ENCODE measurements at places on chromosomes 1 and 21.
A peak's percentile ranks its signal among the peaks of the same experiment; 100 is the strongest.

GRCh38 chr1:65232461-65232990, 76.8 kb upstream of the DNAJC6 start:
- H3K4me3 ChIP-seq = no peak overlapping the region
- H3K27me3 ChIP-seq = peaks cover 34% of the 10 kb centered on the region
- no peak for DNase-seq
- H3K27ac ChIP-seq = no peak overlapping the region
- no peaks in the 10 kb centered on the region for H3K4me1 ChIP-seq

DNA sequence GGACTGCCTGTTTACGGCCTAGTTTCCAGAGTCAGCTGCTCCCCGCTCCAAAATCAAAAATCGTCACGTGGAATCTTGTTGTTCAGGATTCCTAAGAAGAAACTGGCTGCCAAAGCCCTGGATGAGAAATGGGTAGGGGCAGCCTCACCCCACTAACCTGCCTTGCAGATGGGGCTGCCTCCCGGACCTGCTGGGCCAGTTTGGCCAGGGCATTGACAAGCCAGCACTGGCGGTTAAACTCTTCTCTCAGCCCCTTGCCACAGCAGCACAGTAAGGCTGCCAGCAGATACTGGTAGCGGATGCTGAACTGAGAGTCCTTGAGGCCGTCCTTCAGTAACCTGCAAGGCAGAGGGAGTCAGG, 31.6 kb upstream of the PPP1R15B start:
- H3K4me3 ChIP-seq = no peak overlapping the region
- no peaks in the 10 kb centered on the region for H3K27me3 ChIP-seq
- peaks cover 45% of the 10 kb centered on the region for H3K36me3 ChIP-seq
- no peak overlapping the region for H3K27ac ChIP-seq
- no peak for DNase-seq
- H3K4me1 ChIP-seq = peaks cover 7% of the 10 kb centered on the region

- H3K36me3 ChIP-seq = no peaks in the 10 kb centered on the region
- no peak overlapping the region for H3K27ac ChIP-seq
- no peak for DNase-seq
- H3K27me3 ChIP-seq = peaks cover 7% of the 10 kb centered on the region
- no peak overlapping the region for H3K4me3 ChIP-seq
- no peaks in the 10 kb centered on the region for H3K4me1 ChIP-seq
Measured at GRCh38 chr1:234853906-234854644, 244.1 kb upstream of the IRF2BP2 start.

GRCh38 chr1:3668585-3669300, 16.4 kb downstream of the TP73 start:
- H3K36me3 ChIP-seq = no peaks in the 10 kb centered on the region
- no peak overlapping the region for H3K27ac ChIP-seq
- no peak overlapping the region for H3K4me3 ChIP-seq
- peaks cover 19% of the 10 kb centered on the region for H3K27me3 ChIP-seq
- no peak for DNase-seq

DNA sequence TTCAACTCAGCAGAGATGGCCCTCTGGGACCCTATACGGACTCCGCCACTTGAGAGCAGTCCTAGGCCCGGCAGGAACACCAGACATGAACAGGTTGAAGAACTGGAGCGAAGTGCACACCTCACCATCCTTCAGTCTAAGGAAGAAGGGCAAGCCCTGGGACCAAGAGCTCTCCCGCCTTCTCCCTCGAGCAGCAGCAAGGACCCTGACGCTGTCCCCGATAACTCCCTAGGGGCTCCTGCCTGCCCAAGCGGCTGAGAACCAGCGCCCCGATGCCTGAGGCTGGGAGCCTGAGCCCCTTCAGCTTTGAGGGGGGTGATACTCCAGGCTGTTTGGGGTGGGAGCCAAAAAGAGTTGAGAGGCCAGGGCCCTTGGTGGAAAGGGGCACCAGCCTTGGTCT, 10.2 kb downstream of the TMEM81 start:
- no peak overlapping the region for H3K4me3 ChIP-seq
- H3K27ac ChIP-seq = no peak overlapping the region
- H3K27me3 ChIP-seq = no peaks in the 10 kb centered on the region
- H3K4me1 ChIP-seq = no peaks in the 10 kb centered on the region

- no peak overlapping the region for H3K4me3 ChIP-seq
- H3K27ac ChIP-seq = no peak overlapping the region
- no peaks in the 10 kb centered on the region for H3K36me3 ChIP-seq
- no peaks in the 10 kb centered on the region for H3K4me1 ChIP-seq
- DNase-seq = no peak
- H3K27me3 ChIP-seq = no peaks in the 10 kb centered on the region
Measured at GRCh38 chr1:106278716-106279115, 777.8 kb upstream of the PRMT6 start.

DNA sequence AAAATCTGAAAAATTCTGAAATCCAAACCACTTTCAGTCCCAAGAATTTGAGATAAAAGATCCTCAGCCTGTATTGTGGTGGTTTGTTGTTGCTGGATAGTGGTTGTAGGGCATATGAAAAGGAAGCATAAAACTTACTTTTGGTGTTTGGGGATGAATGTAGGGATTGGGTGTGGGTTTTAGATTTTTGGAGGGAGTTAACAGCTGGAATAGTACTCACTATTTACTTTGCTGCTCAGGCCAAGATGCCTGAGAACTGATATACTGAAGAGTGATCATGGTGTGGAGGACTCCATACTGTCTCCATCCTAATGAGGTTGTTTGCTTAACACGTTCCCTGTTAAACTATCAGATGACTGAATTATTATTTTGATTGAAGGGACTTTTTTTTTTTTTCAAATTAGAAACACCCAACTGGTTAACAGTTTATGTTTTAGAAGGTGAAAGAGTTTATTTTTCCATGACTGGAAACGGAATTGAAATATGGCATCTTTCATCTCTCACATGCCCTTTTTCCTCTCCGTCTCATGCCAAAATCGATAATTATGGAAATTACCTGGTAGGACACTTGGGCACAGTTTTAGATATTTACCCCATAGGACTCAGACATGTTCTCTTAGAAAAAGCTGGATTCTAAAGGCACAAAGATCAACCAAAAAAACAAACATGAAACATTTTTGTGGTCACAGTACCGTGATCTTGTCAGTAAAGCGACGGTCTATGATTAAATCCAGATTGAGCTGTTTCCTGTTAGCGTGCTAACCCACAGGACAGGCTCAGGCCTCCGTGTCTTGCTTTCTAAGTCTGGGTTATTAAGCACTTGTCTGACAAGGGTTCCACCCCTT, 37.3 kb downstream of the RGL1 start:
- H3K27ac ChIP-seq = peak overlapping the region; percentile 72
- H3K36me3 ChIP-seq = no peaks in the 10 kb centered on the region
- H3K27me3 ChIP-seq = no peaks in the 10 kb centered on the region

DNA sequence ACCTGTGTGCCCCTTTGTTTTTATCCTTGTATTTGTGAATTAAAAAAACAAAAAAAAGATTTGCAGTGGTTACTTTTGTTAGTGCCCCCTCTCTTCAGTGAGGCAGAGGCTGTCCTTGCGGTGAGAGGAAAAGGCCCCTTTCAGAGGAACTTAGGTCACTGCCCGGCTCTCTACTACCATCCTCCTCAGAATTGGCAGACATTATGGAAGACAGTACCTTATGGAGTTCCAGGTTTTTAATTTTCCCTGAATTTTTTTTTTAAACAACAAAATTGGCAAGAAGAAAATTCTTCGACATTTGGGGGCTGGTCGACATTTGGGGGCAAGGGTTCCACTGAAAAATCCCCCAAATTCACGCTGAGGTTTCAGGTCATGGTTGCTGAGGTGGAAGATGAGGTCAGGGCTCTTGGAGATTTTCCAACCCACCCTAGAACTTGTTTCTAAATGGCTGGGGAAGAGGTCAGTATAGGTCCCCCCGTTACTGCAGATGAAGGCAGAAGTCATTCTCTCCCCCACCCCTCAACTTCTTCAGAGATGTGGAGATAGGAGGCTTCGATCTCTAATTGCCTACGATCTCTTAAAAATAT, 5.3 kb downstream of the RXFP4 start:
- no peaks in the 10 kb centered on the region for H3K27me3 ChIP-seq
- peak overlapping the region; percentile 56 for H3K4me3 ChIP-seq
- no peak for DNase-seq

DNA sequence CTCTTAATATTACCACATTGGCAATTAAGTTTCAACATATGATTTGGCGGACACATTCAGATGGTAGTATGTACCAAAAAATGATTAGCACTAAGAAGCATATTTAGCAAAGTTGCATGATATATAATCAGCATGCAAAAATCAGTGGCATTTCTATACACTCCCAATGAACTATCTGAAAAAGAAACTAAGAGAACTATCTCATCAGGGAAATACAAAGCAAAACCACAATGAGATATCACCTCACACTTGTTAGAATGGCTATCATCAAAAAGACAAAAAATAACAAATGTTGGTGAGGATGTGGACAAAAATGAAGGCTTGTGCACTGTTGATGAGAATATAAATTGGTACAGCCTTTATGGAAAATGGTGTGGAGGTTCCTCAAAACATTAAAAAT, 31.4 kb upstream of the DENND1B start:
- H3K4me3 ChIP-seq = peak overlapping the region; percentile 4
- no peaks in the 10 kb centered on the region for H3K27me3 ChIP-seq
- H3K4me1 ChIP-seq = peaks cover 16% of the 10 kb centered on the region
- no peaks in the 10 kb centered on the region for H3K36me3 ChIP-seq
- no peak for DNase-seq
- H3K27ac ChIP-seq = no peak overlapping the region

DNA sequence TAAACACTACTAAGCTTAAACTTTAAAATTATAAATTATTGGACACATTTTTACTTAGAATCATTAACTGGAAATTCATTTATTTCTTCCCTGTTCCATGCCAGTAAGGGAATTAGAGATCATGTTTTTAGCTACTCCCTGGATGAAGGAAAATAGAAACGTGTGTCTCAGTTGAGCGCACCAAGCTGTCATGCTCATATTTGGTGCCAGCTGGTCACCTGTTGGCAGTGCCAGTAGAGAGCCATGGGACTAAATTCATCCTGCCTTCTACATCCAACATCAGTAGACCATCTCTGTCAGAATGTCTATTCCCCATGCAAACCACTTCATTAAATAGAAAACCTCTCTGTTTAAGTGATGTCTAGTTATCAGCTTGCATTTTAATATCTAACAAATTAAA, 17.4 kb upstream of the SLC22A15 start:
- no peaks in the 10 kb centered on the region for H3K4me1 ChIP-seq
- no peak overlapping the region for H3K27ac ChIP-seq
- DNase-seq = no peak
- no peak overlapping the region for H3K4me3 ChIP-seq
- no peaks in the 10 kb centered on the region for H3K36me3 ChIP-seq

DNA sequence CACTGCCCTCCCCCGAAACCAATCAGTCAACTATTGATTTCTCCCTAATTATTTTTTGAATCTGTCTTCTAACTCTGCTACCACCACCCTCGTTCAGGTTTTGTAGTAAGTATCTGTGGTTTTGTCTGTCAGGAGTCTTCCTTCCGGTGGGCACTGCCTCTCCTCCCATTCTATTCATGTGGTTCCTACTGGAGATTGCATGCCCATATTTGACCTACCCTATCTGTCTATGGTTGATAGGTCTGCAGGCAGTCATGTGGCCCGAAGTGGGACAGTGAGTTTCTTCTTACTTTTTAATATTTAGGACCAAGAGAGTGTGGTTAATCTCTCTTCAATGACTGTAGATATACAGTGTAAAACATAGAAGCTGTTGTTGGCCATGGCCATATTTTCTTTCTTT, 17.8 kb upstream of the MAST2 start:
- H3K27me3 ChIP-seq = peaks cover 31% of the 10 kb centered on the region
- H3K4me1 ChIP-seq = peaks cover 8% of the 10 kb centered on the region
- peaks cover 7% of the 10 kb centered on the region for H3K36me3 ChIP-seq
- H3K27ac ChIP-seq = no peak overlapping the region

GRCh38 chr1:181660621-181661020, 177.3 kb downstream of the CACNA1E start:
- DNase-seq = no peak
- H3K36me3 ChIP-seq = no peaks in the 10 kb centered on the region
- H3K4me3 ChIP-seq = no peak overlapping the region
- no peaks in the 10 kb centered on the region for H3K4me1 ChIP-seq
- peaks cover 10% of the 10 kb centered on the region for H3K27me3 ChIP-seq
- H3K27ac ChIP-seq = no peak overlapping the region

DNA sequence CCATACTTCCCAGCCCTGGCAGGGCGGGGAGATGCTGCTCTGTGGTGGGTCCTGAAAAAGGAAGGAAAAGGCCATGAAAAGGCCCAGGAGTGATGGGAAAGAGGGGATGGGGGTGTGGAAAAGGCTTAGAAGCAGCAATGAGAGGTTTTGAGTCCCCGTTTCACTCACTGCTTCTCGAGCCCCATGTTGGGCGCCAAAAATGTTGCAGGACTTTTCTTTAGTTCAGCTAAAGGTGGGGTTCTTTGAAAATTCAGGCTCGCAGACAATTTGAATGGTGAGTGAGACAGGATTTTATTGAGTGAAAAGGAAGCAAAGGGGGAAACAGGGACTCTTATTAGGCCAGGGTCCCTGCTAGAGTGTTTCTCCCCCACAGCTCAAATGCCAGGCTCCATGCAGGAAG, 93.1 kb downstream of the MRPS6 start:
- no peaks in the 10 kb centered on the region for H3K4me1 ChIP-seq
- H3K36me3 ChIP-seq = no peaks in the 10 kb centered on the region
- H3K4me3 ChIP-seq = no peak overlapping the region
- H3K27me3 ChIP-seq = no peaks in the 10 kb centered on the region
- H3K27ac ChIP-seq = no peak overlapping the region
- no peak for DNase-seq

GRCh38 chr1:224116131-224116530, 2.2 kb downstream of the FBXO28 start:
- no peak overlapping the region for H3K4me3 ChIP-seq
- no peak overlapping the region for H3K27ac ChIP-seq
- peaks cover 30% of the 10 kb centered on the region for H3K4me1 ChIP-seq
- H3K36me3 ChIP-seq = peaks cover 15% of the 10 kb centered on the region
- no peak for DNase-seq

GRCh38 chr1:195761104-195761503, 847.1 kb downstream of the KCNT2 start:
- no peak for DNase-seq
- no peaks in the 10 kb centered on the region for H3K27me3 ChIP-seq
- H3K36me3 ChIP-seq = no peaks in the 10 kb centered on the region
- no peaks in the 10 kb centered on the region for H3K4me1 ChIP-seq
- H3K27ac ChIP-seq = no peak overlapping the region
- no peak overlapping the region for H3K4me3 ChIP-seq

GRCh38 chr1:12272770-12273169, 42.9 kb downstream of the VPS13D start:
- H3K36me3 ChIP-seq = peaks cover 77% of the 10 kb centered on the region
- H3K27me3 ChIP-seq = no peaks in the 10 kb centered on the region
- H3K27ac ChIP-seq = no peak overlapping the region
- DNase-seq = no peak

GRCh38 chr1:222382171-222382570, 165.7 kb downstream of the HHIPL2 start:
- DNase-seq = no peak
- H3K27me3 ChIP-seq = peaks cover 15% of the 10 kb centered on the region
- H3K27ac ChIP-seq = no peak overlapping the region
- H3K4me3 ChIP-seq = no peak overlapping the region
- no peaks in the 10 kb centered on the region for H3K36me3 ChIP-seq
